ENCODE measurements at places on chromosomes 11 and 22.

GRCh38 chr11:94049351-94049750 is 28.2 kb downstream of the HEPHL1 start:
- DNase-seq, result no peak

DNA sequence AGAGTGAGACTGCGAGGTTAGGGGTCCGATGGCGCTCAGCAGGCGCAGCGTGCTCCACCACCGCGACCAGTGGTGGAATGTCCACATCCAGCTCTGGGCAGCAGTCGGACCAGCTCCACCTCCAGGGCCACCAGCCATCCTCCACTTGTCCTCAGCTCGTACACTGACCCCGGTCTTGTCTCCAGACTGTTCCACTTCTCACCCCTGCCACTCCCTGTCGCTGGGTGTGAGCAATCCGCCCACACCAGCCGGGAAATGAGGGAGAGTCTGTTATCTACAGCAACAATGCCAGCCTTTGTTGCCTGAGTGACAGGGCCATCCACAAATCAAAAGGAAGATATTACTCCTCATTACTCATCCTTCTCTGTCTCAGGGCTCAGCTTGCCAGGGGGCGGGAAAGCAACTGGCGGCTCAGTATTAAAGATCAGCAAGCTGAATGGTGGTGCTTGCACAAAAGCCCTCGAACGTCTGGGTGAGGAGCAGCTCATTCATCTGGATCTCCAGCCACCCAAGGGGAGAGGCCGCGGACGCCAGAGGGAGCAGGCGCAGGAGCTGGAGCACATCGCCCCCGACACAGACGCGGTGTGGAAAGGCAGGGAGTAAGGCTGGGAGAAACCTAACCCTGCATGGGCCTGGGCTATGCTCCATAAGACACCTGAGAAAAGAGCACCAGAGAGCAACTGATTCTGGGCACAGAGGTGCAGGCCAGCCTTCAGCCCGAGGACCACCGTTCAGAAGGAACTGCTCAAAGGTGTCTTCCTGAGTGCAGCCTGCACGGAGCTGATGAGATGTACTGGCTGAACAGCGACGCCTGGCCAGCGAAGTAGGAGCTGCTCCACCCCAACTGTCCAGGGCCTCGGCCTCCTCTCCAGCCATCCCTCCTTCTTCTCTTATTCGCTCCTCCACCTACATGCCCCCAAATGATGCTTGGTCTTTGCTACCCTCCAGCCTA is 21.9 kb downstream of the IGSF9B start:
- DNase-seq, result no peak

DNA sequence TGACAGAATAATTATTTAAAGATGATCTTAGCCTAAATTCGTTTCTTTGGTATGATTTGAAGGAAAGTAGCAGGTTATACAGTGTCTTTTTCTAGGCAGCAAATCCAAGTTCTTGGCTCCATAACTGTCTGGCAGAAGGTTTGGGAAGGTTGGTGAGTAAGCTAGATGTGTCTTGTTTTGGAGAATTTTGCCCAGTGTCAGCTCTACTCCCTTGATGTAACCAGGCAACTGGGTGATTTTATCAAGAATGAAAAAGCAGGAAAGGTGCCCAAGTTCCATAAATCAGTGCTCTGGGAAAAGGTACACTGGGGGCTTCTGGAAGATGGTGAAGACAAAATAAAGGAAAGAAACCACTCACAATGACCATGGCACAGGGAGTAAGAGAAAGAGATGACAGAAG is 71.5 kb upstream of the USP47 start:
- no peak for DNase-seq

DNA sequence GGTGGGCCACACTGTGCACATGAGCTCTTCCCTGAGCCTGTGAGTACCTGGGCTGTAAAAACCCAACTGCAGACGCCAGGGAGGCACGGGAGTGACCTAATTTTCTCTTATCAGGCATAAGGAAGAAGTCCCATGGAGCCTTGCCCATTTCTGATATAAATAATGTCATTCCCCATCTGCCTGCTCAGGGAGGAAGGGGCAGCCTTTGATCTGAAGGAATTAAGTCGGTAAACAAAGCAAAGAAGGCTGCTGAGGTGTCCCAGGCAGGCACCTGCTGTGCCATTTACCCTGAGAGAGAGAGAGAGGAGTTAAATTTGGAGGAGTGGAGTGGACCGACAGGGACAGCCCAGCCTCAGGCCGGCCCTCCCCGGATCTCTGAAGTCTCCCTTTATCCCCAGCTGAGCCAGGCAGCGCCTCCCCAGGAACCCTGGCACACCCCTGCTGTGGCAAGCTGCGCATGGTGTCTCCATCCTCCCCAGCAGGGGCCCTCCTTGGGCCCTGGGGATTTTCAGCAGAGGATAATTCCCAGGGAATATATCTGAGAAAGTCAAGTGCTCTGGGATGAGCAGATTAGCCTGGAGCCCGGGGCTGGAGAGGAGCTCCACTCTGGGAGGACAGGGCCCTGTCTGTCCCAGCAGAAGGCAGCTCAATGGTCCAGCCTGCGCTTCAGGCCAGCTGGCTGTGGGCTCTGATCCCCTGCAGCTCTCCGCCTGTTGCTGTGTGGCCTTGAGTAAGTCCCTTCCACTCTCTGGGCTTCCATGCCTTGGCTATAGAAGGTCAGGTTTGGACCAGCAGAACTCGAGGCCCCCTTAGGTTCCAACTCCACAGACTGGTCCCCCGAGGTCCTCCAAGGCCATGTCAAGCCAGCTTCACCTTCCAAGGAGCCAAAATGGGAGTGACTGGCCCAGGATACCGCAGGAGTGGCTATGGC is 17.5 kb upstream of the CABP7 start:
- DNase-seq, result no peak

GRCh38 chr11:34642001-34642554 is 21.2 kb downstream of the EHF start:
- no peak for DNase-seq

- no peak for DNase-seq
Observed at GRCh38 chr11:72363112-72363511, 71.2 kb downstream of the CLPB start.

GRCh38 chr11:59891781-59892181 is 13.2 kb downstream of the OOSP3 start:
- DNase-seq, result no peak

- no peak for DNase-seq
Observed at GRCh38 chr11:81303038-81303664, 1430.5 kb downstream of the FAM181B start.

GRCh38 chr22:40331706-40332105 is 14.6 kb upstream of the ADSL start:
- no peak for DNase-seq

GRCh38 chr22:40009951-40010671 is 15.4 kb downstream of the FAM83F start:
- DNase-seq, result no peak

DNA sequence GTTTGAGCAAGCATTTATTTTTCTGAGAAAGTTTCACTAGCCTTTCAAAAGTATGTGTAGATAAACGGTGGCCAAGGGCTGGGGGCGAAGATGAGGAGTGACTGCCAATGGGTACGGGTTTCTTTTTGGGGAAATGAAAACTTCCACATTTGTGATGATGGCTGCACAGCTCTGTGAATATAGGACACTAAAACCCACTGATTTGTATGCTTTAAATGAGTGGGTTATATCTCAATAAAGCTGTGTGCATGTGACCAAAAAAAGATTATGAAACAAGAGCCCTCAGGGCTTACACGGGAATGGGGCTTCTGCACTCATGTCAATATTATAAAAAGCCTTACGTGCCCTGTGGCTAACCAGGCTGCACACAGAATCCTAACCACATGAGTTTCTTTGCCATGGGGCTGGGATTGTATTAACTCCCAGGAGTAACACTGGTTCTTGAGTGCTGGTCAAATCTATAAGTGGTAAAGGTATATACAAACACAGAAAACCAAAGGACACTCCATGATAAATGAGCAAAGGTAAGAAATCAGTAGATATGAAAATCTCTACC is 31.3 kb downstream of the ABCC8 start:
- no peak for DNase-seq

DNA sequence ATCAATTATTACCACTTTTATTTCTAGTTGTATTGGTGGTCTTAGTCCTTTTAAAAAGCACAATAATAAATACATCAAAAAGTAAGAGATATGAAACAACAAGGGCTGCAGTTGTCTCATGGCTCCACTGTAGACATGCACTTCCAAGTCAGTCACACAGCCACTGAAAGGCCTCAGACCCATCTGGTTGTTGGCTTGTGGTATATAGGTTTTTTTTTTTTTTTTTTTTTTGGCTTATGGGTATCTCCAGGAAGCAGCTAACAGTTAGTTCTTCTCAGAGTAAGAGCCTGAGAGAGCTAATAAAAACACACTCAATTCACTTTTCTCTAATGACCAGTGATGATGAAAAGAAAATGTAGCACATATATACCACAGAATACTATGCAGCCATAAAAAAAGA is 6.0 kb upstream of the OR52E6 start:
- DNase-seq, result no peak

GRCh38 chr11:116513894-116514293 is 258.9 kb downstream of the BUD13 start:
- DNase-seq, result no peak

- DNase-seq, result no peak
Observed at GRCh38 chr11:71140206-71140919, 112.0 kb downstream of the SHANK2 start.

DNA sequence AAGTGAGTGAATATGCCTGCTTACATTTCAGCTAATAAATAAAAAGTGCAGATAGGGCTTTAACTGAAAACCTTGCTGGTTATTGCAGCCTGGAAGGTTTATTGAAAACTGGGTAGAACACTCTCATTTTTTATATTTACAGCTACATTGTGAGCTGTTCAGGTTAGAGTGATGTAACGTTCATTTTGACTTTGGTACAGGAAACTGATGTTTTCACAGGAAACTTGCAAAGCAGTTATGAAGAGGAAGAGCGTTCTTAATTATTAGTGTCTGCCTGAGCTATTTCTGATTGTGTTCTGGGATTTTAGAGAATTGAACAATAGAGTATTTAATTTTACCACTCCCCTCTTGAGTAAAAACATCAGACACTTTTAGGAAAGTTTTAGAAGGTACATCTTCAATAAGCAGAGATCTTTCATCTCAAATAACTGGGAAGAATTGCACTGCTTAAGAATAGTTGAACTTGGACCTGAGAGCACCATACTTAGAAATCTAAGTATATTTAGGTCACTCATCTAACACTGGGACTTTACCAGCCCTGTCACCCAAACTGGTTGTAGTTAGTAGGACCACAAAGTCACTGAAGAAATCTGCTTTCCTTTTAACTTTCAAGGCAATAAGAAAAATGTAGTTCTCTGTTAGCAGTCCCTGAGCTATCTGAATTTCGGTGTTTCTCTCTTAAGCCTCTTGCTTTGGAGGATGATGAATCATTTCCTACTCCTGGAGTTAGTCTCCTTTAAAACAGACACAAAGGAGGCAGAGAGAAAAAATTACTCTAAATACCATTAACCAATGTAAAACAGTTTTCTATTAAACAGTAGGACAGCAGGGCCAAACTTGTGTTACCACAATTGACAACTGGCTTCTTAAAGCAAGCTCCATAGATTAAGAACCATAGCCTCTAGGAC is 128.6 kb upstream of the DDI1 start:
- DNase-seq, result no peak

DNA sequence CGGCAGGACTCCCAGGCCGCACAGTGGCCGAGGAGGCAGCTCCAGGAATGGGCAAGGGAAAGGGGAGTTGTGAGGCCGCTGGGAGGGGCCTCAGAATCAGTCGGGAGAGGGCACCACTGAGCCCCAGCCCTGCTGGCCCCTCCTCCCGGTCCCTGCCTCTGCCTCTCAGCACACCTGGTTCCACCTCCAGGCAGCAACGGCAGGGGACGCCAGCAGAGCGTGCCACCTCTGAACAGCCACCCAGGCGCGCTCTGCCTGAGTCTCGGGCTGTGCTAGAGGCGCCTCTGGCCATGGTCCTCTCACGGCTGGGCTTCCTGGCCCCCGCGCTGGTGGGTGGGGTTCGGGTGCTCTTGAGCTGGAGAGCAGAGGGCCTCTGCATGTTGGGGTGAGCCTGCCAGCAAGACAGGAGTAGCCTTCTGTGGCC is 33.0 kb downstream of the MOB2 start:
- DNase-seq, result no peak

- DNase-seq, result no peak
Observed at GRCh38 chr11:34730544-34731295, 109.8 kb downstream of the EHF start.

GRCh38 chr11:48105096-48105990 is 111.3 kb upstream of the OR4B1 start:
- no peak for DNase-seq

DNA sequence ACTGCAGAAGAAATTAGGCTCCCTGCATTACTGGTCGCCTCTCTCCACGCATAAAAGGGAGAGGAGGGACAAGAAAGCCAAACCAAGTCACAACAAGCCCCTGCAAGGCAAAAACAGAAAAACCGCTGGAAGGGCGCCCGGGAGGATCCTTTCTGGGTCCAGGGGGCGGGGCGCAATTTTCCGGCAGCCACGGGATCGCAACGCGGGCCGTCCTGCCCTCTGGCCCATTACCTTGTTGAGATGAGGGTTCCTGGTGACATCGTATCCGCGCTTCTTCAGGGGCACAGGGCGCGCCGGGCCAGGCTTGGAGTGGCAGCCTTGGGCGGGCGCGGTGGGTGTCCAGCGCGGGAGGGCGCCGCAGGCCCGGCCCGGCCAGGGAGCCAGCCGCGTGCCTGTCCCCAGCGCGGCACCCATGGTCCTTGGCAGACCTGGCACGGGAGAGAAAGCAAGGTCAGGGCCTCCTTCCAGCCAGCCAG is 847 bp downstream of the ME3 start:
- DNase-seq, result no peak

DNA sequence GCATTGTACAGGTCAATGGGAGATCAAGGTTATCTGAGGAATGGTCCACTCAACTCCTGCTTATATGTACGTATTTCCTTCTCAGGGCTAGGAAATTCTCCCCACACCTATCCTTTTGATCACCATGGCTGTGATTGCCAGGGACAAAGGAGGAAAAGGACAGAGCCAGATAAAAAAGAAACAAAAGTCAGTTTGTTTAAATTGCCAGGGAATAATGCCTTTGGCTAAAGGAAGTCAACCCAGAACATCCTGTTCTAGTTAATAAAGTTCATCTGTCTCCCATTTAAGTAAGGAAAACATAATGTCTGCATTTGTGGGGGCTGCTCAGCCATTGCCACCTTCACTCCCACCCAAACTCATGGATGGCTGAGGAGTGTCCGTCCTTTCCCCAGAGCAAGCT is 124.7 kb downstream of the ME3 start:
- DNase-seq, result no peak

GRCh38 chr11:118514103-118514502 is 13.2 kb upstream of the TTC36 start:
- no peak for DNase-seq

DNA sequence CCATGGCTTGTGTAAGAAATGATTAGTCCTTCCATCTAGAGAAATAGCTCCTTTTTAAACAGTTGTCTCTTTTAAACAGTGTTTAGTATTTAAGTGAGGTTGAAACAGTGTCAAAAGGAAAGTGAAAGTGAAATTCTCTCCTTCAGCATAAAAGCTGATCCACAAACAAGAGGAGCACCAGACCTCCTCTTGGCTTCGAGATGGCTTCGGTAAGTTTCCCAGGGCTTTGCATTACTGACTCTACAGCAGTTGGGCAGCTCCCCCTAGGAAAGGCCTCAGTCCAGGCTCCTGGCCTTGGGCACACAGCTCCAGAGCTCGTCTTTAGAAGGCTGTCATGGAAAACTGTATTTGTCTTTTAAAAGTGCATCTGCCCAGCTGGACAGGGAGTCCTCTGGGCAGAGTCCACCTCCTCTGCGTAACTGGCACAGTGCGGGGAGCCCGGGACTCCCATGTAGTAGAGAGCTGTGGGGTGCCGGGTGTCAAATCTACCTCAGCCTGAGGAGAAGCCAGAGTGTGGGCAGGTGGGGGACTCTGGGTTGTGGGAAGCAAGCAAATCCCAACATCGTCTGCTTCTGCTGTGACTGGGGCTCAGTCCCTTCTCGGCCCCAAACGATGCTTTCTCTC is at the start of gene PLAAT4:
PLAAT4 (plus strand) TSS at position 140 of the 624 bp plus-strand sequence; CDS start at position 201, 61 bp downstream.
- DNase-seq, result no peak

- DNase-seq, result no peak
Observed at GRCh38 chr11:10499874-10500601, 40.9 kb downstream of the RNF141 start.
